H9 (cell line): ENCODE measurements at places on chromosomes 1 and 21.

DNA sequence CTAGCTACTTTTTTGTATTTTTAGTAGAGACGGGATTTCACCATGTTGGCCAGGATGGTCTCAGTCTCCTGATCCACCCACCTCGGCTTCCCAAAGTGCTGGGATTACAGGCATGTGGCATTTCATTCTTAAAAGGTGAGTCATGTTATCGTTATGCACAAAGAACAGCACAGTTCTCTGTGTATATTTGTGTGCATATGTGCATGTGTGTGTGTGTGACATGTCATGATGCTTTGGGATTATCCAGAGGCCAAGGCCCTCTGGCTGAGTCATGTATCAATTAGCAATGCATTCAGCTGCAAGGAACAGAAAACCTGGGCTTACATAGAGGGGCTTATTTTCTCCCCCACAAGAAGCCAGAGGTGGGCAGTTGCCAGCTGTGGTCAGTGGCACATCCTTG lies 301.7 kb upstream of the KAZN start:
- no peak for DNase-seq

DNA sequence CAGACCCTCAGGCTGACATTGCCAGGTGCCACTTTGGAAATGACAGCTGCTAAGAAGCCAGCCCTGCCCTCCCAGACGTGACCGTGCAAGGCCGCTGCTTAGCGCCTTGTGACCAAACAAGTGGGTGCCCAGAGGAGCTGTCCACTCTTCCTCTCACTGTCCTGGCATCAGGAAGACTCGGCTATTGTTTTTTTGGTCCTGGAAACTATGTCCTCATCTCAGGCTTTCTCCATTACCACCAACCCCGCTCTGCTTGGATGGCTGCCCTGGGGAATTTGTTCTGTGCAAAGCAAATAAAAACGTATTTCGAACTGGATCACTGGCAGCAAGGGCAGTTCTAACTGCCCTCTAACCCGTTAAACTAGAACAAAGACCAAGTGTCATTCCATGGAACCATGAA lies 13.7 kb upstream of the TENT5C start:
- no peak for DNase-seq

DNA sequence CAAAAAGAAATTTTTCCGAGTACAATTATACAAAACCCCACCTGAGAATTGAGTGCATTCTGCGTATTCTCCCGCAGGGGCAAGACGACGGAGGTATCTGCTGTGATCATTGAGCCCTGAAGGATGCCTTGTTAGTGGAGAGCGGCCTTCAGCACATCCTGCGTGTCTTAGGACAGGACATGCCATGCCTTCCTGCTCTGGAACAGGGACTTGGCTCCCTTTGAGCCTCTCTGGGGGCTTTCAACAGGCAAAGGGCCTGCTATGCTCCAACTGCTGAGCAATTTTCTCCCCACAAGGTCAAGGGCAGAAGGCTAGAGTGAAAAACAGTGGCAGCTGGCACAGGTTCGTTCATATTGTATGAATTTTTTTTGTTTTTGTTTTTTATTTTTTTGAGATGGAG lies 52.4 kb downstream of the TOR1AIP2 start:
- peak; percentile 21 for DNase-seq

GRCh38 chr1:229625071-229625914 lies 629 bp downstream of the TAF5L start:
- DNase-seq = peak; percentile 49

GRCh38 chr1:209839875-209840546 lies 12.2 kb downstream of the UTP25 start:
- DNase-seq = no peak

- DNase-seq = no peak
Observed at GRCh38 chr1:246265481-246265880, 241.6 kb downstream of the SMYD3 start.

DNA sequence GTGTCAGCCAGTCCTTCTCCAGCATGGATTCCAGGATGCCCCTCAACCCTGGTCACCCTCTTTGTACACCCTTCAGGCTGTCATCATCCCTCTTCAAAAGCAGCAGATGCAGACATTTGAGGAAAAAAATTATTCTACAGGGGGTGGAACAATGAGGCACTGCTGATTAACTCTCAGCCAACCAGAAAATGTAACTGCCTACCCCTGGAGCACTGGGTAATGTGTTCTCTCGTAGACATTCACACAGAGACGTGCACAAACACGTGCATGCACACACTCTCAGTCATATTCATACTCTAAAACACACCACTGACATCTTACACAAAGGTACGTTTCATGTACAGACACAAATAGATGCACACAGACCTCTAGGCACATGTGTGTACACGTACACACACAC lies 175.4 kb downstream of the TRABD2B start:
- DNase-seq = no peak

DNA sequence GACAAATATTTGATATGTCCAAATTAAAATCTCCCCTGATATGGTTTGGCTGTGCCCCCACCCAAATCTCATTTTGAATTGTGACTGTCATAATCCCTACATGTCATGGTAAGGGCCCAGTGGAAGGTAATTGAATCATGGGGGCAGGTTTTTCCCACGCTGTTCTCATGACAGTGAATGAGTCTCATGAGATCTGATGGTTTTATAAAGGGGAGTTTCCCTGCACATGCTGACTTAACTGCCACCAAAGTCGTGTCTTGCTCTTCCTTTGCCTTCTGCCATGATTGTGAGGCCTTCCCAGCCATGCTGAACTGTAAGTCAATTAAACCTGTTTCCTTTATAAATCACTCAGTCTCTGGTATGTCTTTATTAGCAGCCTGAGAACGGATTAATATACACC lies 207.0 kb downstream of the BARHL2 start:
- no peak for DNase-seq

DNA sequence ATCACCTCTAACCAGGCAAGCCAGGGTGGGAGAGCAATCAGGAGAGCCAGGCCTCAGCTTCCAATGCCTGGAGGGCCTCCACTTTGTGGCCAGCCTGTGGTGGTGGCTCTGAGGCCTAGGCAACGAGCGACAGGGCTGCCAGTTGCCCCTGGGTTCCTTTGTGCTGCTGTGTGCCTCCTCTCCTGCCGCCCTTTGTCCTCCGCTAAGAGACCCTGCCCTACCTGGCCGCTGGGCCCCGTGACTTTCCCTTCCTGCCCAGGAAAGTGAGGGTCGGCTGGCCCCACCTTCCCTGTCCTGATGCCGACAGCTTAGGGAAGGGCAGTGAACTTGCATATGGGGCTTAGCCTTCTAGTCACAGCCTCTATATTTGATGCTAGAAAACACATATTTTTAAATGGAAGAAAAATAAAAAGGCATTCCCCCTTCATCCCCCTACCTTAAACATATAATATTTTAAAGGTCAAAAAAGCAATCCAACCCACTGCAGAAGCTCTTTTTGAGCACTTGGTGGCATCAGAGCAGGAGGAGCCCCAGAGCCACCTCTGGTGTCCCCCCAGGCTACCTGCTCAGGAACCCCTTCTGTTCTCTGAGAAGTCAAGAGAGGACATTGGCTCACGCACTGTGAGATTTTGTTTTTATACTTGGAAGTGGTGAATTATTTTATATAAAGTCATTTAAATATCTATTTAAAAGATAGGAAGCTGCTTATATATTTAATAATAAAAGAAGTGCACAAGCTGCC lies 19.8 kb downstream of the CSF1 start:
- DNase-seq = peak; percentile 42

- peak; percentile 45 for DNase-seq
Observed at GRCh38 chr1:61050541-61051442, 31.6 kb upstream of the NFIA start.

- no peak for DNase-seq
Observed at GRCh38 chr1:32082022-32082421, 9.3 kb downstream of the TMEM39B start.

DNA sequence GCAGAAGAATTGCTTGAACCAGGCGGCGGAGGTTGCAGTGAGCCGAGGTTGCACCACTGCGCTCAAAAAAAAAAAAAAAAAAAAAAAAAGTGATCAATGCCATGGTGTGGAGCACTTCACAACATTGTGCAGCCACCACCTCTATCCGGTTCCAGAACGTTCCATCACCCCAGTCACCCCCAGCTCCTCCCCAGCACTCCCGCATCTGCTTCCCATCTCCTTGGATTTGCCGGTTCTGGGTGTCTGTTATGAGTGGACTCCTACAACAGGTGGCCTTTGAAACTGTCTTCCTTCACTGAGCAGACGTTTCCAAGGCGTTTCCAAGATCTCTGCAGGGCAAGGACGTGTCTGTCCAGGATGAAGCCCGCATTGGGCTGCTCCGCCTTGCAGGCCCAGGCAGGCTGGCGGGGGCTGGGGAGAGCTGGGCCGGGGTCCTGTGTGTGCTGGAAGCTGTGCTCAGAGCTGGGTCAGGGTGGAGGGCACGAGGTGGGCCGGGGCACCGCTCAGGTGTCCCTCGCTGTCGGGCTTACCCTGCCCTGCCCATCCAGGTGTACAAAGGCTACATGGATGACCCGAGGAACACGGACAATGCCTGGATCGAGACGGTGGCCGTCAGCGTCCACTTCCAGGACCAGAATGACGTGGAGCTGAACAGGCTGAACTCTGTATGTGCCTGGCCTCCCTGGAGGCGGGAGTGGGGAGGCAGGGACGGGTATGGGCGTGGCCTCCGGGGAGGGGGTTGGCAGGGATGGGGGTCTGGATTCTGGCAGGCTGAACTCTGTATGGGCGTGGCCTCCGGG lies 14.9 kb upstream of the LRRC3 start:
- DNase-seq = no peak

DNA sequence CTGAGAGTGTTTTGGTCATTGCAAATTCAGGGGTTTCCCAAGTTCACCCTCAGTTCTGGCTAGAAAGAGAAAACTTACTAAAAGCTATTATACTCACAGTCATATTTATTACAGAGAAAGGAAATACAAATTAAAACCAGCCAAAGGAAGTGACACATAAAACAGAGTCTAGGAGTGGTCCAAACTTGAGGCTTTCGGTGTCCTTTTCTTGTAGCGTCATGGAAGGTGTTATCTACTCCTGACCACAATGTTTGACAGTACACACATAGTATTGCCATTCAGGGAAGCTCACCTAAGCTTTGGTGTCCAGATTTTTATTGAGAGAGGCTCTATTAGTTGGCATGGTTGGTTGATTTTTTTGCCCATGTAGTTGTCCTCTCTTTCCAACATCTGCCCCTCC lies 59.0 kb downstream of the SLC35A3 start:
- no peak for DNase-seq

DNA sequence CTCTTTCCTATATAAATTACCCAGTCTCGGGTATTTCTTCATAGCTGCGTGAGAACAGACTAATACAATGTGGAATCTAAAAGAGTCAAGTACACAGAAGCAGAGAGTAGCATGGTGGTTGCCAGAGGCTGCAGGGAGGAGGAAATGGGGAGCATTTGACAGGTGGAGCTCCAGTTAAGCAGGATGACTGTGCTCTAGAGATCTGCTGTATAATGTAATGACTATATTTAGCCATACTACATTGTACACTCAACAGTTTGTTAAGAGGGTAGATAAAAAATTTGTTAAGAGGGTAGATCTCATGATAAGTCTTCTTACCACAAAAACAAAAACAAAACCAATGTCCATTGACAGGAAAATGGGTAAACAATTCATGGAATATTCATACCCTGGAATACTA lies 82.1 kb downstream of the MT1HL1 start:
- DNase-seq = no peak

DNA sequence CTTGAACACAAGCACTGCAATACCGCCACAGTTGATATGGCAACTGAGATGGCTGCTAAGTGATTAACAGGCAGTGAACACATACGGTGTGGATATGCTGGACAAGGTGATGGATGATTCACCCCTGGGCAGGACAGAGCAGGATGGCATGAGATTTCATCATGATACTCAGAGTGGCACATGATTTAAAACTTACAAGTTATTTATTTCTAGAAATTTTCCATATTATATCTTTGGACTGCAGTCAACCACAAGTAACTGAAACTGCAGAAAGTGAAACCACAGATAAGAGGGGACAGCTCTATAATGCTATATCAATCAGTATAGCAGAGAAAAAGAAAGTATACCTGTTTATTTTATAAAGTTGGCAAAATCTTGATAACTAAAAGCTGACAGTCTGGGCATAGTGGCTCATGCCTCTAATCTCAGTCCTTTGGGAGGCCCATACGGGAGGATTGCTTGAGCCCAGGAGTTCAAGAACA lies 47.9 kb downstream of the PHACTR4 start:
- no peak for DNase-seq

- no peak for DNase-seq
Observed at GRCh38 chr1:191739544-191739943, 418.7 kb upstream of the RGS18 start.

DNA sequence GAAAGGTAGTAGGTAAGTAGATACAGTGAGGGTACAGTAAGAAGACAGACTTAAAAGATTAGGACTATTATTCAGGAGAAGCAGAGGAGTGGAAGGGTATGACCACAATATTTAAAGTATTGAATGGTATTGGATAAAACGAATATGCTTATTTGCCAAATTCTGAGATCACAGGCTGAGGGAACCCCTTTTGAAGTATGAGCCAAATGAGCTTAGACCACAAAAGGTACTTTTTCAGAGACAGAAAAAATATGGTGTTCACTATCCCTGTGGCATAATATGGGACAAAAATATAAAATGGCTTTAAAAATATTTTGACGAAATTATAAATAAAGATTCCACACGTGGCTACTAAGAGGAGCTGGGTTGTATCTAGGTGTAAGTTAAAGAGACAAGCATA lies 880 bp upstream of the MTF2 start:
- no peak for DNase-seq

GRCh38 chr1:218817071-218817470 lies 356.6 kb upstream of the LYPLAL1 start:
- DNase-seq = no peak

GRCh38 chr1:82321794-82322193 lies 521.1 kb downstream of the ADGRL2 start:
- no peak for DNase-seq

DNA sequence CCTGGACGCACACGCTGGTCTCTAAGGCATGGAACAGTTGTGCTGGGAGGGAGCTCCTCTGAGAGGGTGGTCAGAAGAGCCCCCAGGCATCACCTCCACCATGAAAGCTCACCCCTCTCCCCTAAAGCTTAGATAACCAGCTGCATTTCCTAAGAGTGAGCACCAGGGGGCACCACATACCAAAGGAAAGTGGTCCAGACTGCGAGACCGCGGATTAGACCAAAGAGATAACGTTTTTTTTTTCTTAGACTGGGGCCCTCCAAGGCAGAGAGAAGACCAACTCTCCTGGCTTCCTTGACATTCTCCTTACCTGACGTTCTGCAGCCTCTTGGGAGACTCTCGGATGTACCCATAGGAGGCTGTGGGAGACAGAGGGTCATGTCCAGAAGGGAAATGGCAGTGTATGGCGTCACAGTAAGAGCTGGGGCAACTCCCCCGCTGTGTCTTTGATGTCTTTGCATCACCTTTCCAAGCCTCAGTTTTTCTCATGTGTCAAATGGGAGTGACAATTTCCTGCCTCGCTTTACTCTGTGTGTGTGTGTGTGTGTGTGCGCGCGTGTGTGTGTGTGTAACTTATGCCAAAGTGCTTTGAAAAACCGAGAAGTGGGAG lies 12.3 kb upstream of the IFNLR1 start:
- DNase-seq = peak; percentile 75
